Activated T-cell treated with anti-CD3 and anti-CD28 coated beads for 4 hours (primary cell): ENCODE measurements at places on chromosomes 16 and 17.

DNA sequence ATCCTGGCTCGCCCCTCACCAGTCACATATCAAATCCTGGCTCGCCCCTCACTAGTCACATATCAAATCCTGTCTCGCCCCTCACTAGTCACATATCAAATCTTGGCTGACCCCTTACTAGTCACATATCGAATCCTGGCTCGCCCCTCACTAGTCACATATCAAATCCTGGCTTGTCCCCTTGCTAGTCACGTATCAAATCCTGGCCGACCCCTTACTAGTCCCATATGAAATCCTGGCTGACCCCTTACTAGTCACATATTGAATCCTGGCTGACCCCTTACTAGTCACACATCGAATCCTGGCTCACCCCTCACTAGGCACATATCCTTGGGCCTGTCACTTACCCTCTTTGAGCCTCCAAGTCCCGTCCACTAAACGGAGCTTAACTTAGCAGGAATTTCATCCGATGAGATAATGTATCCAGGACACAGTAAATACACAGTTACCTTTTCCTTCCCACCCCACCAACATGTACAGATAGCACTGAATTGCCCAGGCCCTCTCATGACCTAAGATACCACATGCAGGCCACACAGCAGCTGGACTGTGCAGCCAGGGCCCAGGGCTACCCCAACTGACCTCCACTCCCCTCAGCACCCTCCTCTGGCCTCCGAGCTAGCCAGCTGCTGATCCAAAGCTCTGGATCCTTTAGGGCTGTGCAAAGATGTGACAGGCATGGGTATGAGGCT lies 157.8 kb upstream of the RPH3AL start:
- no peak for DNase-seq

GRCh38 chr17:18261146-18261515 lies 669 bp downstream of the MIEF2 start:
- peak; percentile 24 for DNase-seq

DNA sequence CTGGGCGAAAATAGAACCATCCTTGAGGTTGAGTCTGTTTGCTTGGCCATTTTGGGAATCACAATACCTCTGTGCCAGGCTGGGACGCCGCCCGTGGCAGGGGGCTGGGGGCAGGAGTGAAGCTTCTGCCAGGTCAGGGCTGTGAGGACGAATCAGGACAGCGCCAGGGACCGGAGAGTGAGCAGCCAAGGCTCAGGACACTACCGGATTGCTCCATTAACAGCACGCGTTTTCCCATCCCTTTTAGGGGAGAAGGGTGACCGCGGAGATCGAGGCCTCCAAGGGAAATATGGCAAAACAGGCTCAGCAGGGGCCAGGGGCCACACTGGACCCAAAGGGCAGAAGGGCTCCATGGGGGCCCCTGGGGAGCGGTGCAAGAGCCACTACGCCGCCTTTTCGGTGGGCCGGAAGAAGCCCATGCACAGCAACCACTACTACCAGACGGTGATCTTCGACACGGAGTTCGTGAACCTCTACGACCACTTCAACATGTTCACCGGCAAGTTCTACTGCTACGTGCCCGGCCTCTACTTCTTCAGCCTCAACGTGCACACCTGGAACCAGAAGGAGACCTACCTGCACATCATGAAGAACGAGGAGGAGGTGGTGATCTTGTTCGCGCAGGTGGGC lies 23.4 kb downstream of the C1QTNF1 start:
- no peak for DNase-seq

DNA sequence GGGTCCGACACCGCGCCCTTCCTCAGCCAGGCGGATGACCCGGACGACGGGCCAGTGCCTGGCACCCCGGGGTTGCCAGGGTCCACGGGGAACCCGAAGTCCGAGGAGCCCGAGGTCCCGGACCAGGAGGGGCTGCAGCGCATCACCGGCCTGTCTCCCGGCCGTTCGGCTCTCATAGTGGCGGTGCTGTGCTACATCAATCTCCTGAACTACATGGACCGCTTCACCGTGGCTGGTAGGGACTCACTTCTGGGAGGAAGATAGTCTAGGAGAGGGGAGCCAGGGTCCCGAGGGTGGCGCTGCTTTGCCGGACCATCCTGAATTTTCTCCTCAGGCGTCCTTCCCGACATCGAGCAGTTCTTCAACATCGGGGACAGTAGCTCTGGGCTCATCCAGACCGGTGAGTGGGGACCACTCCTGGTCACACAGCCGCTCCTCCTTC lies 601 bp downstream of the SPNS1 start:
- no peak for DNase-seq

DNA sequence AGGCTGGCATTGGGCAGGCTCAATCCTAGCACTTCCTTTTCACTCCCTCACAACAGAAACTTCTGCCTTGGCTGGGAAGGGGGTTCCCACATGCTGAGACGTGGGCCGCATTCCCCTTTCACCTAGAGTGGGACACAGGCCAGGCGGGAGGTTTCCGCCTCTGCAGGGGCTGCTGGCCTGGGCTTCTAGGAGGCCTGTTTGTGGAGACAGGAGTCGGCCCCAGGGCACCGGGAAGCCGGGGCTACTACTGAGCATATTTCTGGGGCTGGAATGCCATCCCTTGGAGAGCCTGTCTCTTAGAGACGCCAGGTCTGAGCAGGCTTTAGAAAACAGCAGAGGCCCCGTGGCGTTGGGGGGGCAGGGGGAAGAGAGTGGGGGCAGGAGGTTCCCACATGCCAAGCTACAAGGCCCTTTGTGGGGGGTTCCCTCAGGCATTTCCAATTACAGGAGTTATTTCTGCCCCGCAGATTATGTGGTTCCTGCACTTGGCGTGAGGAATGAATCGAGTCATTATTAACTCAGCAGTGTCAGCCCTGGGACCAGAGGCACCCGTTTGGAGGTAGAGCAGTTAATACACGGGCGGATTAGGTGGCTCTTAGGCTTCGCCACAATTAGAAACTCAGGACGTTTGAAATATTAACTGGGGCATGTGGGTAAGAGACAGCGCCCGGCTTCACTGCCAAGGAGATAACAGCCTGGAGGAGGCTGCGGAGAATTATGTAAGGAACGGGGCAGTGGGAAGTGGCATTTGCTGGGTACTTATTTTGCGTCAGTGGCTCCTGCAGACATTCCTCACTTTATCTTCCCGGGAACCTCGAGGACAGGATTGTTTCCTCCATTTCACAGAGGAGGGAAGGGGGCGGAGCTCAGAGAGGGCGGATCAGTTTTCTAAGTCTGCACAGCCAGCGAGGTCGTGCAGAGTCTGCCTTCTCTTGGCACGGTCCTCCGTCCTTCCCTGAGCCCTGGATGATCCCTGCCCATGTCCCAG lies 162.5 kb downstream of the MAF start:
- DNase-seq, result no peak

DNA sequence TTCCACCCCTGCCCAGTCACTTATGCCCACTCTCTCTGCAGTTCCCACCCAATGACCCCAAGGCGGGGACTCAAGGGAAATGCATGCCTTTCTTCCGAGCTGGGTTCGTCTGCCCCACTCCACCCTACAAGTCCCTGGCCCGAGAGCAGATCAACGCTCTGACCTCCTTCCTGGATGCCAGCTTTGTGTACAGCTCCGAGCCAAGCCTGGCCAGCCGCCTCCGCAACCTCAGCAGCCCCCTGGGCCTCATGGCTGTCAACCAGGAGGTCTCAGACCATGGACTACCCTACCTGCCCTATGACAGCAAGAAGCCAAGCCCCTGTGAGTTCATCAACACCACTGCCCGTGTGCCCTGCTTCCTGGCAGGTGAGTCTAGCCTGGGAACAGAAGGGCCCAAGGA lies 13.8 kb downstream of the LPO start:
- no peak for DNase-seq

DNA sequence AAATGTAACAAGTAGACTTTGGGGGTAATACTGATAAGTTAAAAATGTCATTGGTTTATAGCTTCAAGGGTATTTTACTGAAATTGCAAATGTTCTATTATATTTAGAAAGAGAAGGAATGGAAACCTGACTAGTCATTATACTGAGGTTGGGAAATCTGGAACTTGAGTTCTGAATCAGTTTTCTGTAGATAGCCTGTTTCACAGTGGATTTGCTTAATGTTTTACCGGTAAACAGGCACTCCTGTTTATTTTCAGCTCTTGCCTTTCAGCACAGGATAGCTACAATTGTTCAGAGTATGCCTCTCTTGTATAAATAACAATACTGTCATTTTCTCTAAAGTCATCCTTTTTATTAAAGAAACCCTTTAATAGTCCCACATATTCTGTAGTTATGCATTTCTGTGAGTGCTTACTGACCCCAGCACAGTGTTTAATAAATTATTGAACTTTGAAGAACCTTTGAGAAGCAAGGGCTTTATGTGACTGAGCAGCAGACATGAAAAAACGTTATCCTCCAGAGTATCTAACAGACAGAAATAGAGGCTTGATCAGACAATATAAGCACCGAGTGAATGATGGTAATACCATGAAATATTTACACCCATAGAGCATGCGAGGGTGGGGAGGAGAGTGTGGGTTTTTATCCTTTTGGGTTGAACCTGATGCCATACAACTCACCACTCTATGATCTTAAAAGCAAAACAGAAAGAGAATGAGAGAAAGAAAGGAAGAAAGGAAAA lies 58.2 kb downstream of the FTO start:
- DNase-seq, result no peak

- no peak for DNase-seq
Observed at GRCh38 chr16:58049232-58050185, 24.0 kb downstream of the MMP15 start.

DNA sequence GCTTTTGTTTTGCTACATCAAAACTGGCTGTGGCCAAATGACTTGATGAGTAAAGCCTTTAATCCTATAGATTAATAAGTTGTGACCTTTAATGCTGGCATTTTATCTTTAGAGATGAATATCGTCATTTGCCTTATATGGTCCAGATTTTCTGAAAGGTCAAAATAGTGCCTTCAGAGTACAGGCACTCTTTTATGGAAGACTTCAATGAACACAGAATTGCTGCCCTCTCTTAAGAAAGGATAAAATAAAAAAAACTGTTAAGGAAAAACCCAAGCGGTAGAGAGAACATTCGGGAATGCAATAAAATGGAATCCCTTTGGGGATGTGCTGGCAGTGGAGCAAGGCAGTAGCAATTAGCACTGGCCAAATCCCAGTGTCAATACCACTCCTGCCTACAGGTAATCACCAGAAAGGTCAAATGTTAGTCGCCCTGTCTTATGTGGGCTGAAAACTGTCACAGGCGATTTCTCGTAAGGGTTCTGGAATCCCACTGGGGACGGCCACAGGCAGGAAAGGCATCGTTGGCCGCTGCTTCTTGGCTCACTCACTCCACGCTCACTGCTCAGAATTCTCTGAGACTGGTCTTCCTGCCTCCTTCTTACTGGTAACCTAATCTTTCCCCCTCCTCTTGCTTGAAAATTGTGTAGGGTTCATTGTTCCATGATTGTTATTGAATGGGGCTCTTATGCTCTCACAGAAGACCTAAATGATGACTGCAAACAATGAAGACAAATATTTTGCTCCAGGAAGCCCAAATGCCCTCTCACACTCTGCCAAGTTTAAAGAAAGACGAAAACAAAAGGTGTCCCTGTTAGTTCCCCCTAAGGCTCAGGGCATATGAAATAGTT lies 45.4 kb upstream of the HSBP1 start:
- DNase-seq, result no peak

DNA sequence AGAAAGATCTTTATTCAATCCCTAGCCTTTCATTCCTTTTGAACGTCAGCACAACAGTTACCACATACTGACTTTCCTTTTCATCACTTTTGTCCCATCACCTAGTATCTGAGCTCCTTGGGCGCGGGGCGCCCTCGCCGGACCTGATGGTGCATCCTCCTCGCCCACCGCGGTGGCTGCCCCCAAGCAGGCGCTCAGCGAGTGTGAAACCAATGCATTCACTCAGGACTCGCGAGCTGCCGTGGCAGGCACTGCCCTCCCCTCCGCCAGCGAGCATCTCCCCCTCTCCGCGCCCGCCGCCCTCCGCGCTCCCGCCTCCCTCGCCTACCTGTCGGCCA lies 756 bp downstream of the KLHL11 start:
- DNase-seq, result no peak

GRCh38 chr16:31052114-31052513 lies 18.8 kb downstream of the STX4 start:
- no peak for DNase-seq

DNA sequence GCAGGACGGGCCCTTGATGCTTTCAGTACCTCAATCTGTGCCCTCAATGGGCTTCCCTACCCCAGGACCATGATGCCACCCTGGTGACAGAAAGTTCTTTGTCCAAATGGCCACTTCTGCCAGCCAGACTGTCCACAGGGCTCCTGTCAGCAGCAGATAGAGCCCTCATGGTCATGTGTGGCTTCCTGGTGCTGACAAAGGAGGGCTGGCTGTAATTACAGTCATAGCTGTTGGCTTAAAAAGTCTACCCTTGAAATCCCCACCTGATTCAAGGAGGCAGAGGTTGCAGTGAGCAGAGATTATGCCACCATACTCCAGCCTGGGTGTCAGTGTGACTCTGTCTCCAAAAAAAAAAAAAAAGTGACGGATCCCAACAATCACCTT lies 3.3 kb downstream of the TRPV2 start:
- DNase-seq, result no peak

GRCh38 chr17:29931231-29931932 lies 1.4 kb upstream of the SSH2 start:
- peak; percentile 52 for DNase-seq

DNA sequence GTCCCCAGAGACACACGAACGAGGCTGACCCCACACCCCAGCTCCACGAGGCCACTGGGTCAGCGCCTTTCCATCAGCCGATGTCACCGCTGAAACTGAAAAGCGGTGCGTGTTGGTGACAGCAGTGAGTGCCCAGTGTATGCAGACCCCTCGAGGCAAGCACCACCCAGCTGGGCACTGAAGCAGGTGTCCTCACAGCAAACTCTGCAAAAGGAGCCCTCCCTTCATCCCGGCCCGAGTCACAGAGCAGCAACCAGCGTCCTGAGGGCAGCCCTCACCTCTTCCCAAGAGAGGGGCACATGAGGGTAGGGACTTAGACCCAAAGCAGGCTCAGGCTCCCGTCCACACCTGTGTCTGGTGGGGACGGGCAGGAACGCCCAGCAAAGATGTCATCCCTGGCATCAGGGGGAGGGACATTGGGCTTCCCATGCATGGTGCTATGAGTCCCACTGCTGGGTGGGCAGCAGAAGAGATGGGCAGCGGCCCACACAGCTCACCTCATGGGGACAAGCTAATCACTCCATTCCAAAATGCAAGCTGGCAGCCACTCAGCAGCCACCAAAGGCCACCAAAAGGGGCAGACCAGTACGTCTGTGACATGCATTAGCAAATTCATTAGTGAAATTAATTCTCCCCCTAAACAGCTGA lies 49.2 kb downstream of the RBFOX3 start:
- DNase-seq, result no peak

DNA sequence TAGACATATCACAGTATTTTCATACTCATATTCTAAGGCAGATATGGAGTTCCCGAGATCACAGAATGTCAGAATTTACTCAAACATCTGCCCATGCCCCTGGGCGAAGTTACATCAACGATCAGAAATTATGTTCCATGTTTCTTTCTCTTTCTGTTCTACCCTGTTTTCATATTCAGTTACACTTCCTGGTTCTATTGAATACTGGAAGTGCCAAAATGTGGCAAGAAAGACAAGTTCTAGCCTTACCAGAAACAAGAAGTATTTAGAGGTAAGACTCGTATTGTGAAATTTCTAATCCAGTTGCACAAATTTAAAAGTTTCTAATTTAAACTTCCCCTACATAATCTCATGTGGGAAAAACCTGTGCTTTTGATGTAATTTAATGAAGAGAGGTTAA lies 36.1 kb downstream of the KCNJ2 start:
- no peak for DNase-seq

- DNase-seq, result no peak
Observed at GRCh38 chr17:14320734-14321475, 20.0 kb downstream of the HS3ST3B1 start.
